ENCODE measurements at places on chromosomes 2 and 18.

DNA sequence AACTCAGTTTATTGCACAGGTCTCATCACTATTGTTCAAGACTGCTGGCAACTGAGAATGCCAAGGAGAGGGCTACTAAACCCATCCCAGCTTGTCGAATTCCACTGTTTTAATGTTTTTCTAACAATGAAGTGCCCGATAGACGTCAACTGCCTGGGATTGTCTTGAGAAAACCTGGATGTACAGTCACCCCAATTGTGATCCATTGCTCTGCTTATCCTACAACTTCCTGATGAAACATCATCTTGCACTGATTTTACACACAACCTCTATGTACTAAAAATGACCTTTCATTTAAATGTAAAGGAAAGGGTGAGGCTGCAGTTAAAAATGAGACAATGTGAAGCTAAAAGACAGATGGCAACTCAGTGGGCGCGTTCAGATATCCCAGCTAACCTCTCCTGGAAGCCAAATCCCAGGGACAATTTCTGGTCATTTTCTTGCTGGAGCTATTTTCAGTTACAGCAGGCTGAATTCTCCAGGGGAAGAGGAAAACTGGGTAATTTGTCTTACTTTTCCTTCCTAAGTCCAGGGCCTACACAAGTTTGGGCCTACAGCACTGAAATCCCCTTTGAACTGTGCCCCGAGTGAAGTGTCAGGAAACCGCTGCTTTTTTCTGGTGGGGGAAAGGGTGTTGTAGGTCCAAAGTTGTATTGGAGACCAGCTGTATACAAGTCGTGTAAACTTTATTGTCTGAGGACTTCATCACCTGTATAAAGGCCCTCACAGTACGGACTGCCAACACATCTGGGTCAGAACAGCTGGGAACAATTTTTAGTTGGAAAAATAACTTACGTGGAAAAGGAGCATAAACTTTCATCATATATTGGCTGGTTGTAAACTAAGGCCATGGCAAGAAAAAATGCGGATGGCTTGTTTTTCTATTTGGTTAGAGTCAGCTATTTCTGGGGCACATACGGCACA is 68.9 kb upstream of the LTBP1 start:
- no peak for DNase-seq

GRCh38 chr2:27494284-27494943 is 586 bp downstream of the FNDC4 start:
- DNase-seq: no peak

- DNase-seq: no peak
Observed at GRCh38 chr2:169980643-169981042, 153.4 kb downstream of the UBR3 start.

DNA sequence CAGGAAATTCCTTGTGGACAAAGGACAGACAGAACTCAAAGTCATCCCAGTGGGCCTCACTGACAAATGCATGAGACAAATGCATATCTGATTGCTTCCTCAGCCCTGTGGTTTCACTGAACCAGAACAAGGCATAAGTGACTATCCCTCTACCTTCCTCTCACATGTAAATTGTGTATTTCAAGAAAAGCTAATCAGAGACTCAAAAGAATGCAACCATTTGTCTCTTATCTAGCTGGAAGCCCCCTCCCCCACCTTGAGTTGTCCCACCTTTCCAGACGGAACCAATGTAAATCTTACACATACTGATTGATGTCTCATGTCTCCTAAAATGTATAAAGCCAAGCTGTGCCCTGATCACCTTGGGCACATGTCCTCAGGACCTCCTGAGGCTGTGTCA is 102.0 kb upstream of the TMEM200C start:
- DNase-seq: no peak

GRCh38 chr2:72033636-72034035 is 114.0 kb downstream of the CYP26B1 start:
- no peak for DNase-seq

DNA sequence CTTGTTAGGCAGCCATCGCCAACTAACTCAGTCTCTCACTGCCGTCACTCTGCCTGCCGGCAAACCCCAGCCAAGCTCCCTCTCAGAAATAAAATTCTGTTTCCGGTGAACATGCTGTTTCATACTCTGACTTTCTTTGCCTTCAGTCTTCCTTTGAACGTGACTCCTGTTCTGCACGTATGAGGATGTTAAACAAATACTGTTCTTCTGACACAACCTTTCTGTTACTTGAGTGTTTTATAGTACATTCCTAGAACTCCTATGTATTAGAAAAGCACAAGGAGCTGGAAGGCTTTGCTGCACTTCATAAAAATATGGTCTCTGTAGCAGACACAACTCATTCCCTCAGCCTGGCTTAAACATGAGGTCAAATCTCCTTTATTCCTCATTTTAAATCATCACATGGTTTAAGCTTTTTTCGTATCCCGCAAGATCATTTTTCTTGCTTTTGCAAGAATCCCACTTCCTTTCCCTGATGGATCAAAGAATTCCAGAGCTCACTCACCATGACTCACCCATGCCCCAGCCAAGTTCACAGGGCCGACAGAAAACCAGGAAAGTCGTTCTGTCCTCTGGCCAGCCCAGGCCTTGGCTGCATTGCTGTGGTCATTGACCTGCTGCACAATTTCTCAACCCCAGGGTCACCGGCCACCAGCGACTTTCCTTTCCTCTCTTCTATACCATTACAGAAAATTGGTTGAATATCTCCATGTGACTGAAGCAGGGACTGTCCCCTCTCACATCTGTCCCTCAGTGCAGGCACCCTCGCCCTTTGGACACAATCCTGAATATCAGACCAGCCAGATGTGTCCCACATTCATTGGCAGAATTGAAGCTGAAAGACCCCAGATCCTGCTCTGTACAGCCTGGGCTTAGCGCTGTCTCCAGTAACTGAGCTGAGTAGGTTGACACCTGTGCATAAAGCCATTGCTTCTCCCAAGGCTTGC is 183.1 kb upstream of the ARL4C start:
- no peak for DNase-seq

DNA sequence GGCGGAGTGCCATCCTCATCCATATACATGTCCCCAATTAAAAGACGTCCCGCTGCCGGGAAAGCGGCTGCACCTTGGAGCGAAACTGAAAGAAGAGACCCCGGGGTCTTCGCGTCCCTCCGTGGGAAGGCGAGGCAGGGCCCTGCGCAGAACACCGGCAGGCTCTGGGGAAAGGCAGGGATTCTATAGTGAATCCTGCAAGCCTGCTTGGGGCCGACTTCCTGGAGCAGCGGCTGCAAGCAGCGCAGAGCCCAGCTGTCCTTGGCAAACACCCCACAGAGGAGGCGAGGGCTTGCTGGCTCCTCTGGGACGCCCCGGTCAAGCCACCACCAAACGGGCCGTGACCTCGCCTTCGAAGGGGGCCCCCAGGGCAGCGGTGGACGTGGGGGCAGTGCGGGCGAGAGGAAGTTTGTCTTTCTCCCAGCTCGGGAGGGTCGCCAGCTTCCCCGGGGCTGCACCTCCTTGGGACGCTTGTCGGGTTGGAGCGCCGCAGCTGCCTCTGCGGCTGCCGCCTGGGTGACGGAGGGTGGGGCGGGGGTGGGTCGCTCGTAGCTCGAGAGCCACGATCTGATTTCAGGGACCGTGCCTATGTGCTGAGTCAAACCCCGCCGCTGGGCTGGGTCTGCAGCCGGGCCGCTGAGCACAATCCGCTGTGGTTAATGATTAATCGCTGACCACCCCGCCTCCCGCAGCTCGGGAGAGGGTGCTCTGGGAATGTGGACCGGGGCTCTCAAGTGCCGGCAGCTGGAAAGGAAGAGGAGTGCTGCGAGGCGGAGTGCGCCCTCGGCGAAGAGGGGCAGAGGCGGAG is 486 bp upstream of the GPR39 start:
- no peak for DNase-seq

Data from activated T-helper 1 cell treated with Interleukin-2 at 50 U/mL for 16 hours (primary cell).